ENCODE measurements at places on chromosomes 1 and 21. TPM values are rescaled to one million over a fixed set of nuclear protein-coding genes. Genes with fewer than 3 reads are reported as not detected.

Gene MYBPHL
- not detected for total RNA-seq

Gene GIPC2
- total RNA-seq: 3.0 TPM

Gene BRINP2
- 0.41 TPM for total RNA-seq

Gene RGS5
- 5.7 TPM for total RNA-seq

Gene THEM5
- not detected for total RNA-seq

Gene ICOSLG
- total RNA-seq: 0.87 TPM

Gene FCN3
- not detected for total RNA-seq

Gene RGL1
- total RNA-seq: 5.9 TPM

Gene S100A8
- total RNA-seq: not detected

Gene ASTN1
- 0.72 TPM for total RNA-seq

Gene ELAPOR1
- 14.6 TPM for total RNA-seq

Gene ZNF124
- 273 TPM for total RNA-seq

Gene SLAMF6
- total RNA-seq: not detected

Gene OR2L3
- total RNA-seq: not detected

Gene EPHA2
- total RNA-seq: 28.3 TPM

Gene KRTAP12-2
- not detected for total RNA-seq

Measured in progenitor cell of endocrine pancreas (in vitro differentiated cells).